ENCODE measurements at places on chromosomes 4 and X.

DNA sequence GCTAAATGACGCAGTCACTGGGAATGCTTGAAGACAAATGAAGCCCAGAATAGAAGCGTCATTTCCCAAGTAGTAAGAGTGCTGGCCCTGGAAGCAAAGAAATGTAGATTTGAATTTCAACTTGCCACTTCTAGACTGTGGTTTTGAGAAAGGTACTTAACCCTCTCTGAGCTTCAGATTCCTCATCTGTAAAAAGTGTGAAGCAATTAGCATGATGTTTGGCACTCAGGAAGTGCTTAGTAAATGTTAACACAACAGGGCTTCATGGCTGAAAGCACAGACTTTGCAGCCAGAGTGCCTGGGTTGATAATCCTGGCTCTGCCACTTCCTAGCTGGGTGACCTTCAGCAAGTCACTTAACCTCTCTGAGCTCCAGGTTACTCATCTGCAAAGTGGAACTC is 147.4 kb upstream of the RPS6KA3 start:
- DNase-seq, result no peak

DNA sequence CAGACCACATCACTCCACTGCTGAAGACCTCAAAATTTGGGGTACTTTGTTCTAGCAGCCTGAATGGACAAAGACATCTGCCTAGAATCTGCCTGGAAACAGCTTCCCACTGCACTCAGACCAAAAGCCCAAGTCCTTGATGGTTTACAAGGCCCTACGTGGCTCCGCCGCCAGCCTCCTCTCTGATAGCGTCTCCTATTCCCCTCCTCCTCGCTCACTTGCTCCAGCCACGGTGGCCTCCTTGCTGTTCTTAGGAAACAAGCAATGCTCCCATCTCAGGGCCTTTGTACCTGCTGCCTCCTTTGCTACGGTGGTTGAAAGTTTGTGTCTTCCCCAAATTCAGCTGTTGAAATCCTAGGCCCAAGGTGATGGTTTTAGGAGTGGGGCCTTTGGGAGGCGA is 34.7 kb upstream of the SORCS2 start:
- DNase-seq, result no peak

- DNase-seq, result peak; percentile 21
Measured at GRCh38 chr4:140052050-140052449, 101.9 kb downstream of the MAML3 start.

GRCh38 chr4:173494013-173494970 is 35.7 kb downstream of the HAND2 start:
- peak; percentile 70 for DNase-seq

DNA sequence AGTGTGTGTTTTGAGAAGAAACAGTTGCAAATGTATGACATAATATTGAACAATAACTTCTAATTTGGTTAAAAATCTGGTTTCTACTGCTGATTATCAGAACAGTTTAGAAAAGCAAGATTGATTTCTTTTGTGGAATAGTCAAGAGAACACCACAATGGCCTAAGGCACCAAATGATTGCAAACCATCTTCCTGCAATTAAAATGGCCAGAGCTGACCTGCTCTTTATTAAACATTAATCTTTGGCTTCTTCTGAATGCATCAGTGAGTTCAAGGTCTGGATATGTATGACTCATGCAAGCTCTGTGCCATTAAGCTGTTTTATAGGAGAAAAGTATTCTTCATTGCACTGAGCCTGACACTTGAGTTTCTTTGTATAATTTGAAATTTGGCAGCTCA is 107.8 kb upstream of the PDHA2 start:
- peak; percentile 17 for DNase-seq

DNA sequence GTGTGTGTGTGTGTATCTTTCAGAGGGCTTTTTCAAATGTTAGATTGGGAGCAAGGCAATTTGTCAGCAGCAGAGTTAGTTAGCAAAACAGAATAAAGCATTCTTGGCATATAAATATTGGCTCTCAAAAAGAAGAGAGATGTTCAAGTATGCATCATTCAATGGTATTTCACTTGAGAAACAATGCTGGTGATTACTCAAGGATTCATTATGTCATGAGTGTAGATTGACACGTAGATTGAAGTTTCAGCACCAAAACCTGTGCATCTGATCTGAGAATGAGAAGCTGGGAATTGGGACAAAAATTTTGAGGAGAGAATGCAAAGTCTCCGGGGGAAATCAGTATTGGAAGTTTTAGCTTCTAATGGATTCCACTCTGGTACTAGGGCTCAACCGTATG is 241.4 kb downstream of the FRMPD4 start:
- no peak for DNase-seq

- no peak for DNase-seq
Measured at GRCh38 chr4:169233691-169234090, 37.1 kb downstream of the SH3RF1 start.

- no peak for DNase-seq
Measured at GRCh38 chrX:46488712-46489111, 56.5 kb downstream of the ZNF674 start.

GRCh38 chrX:15441464-15441863 is 51.7 kb downstream of the PIR start:
- DNase-seq, result no peak

GRCh38 chr4:181181331-181181730 is 1061.9 kb upstream of the TENM3 start:
- DNase-seq, result no peak

- no peak for DNase-seq
Measured at GRCh38 chrX:11768039-11768438, 10.0 kb downstream of the MSL3 start.

GRCh38 chrX:20431486-20431885 is 164.8 kb upstream of the RPS6KA3 start:
- no peak for DNase-seq

DNA sequence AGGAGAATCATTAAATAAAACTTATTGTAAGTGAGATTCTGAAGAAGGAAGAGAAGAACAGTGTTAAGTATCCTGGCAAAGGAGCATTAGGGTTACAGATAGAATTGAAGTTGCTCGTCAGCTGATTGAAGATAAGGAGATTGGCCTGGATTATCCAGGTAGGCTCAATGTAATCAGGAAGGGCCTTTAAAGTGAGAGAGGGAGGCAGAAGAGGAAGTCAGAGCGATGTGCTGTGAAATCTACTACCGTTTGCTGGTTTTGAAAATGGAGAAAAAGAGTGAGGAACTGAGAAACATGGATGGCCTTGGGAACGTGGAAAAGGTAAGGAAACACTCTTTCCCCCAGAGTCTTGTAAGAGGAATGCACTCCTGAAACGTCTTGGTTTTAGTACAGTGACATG is 245.7 kb downstream of the ANTXR2 start:
- no peak for DNase-seq

DNA sequence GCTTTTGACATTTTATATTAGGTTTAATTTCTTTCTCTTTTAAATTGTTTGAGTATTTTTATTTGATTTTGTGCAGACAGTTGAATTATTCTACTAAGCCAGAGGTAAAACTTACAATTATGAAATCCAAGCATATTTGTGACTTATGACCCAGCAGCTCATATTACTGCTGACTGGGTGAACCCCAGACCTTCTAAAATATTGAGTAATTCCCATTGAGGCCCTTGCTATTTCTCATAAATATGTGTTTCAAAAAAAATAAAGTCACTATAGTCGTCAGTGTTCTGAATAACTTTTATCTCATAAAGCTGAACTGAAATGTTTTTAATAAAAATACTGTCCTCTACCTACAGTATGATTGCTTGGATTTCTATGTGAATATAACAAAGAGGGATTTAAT is 303.1 kb downstream of the IQCM start:
- DNase-seq, result no peak

GRCh38 chrX:112355931-112356330 is 273.4 kb upstream of the TRPC5 start:
- no peak for DNase-seq

DNA sequence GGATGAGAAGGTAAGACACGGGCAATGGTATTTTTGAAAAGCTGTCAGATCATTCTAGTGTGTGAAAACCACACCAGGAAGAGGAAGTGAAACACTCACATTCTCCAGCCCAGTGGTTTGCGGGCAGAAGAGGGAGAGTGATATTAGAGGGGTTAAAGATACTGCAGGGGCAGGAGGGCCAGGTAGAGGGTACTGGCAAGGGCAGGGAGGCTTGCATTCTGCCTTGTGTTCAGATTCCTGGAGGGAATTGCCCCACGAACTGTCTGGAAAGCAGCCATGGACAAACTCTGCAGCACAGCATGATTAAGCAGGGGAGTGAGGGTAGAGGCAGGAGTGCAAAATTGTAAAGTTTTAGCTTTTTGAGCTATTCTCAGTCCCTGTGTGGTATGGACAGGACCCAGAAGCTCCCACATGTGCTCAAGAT is 30.9 kb downstream of the NIPAL1 start:
- no peak for DNase-seq

- DNase-seq, result no peak
Measured at GRCh38 chr4:174210952-174211490, 72.4 kb downstream of the FBXO8 start.

- no peak for DNase-seq
Measured at GRCh38 chrX:78456909-78457308, 129.5 kb upstream of the CYSLTR1 start.

DNA sequence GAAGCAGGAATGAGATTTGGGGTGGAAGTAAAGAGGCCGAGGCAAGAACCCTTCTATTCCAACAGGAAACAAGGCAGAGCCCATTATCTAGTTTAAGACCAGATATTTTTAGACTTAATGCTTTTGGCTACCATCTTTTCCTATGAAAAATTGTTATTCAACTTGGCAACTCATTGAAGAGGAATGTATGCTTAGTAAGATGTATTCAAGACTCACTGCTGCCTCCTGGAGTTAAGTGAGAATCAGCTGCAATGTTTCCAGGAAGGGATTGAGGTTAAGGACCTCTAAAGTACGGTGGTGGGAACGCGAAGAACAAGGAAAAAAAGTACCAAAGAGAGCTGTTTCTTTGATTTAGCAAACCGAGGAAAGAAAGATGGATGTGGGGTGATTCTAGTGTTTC is 89.1 kb downstream of the RAPGEF2 start:
- DNase-seq, result peak; percentile 36

DNA sequence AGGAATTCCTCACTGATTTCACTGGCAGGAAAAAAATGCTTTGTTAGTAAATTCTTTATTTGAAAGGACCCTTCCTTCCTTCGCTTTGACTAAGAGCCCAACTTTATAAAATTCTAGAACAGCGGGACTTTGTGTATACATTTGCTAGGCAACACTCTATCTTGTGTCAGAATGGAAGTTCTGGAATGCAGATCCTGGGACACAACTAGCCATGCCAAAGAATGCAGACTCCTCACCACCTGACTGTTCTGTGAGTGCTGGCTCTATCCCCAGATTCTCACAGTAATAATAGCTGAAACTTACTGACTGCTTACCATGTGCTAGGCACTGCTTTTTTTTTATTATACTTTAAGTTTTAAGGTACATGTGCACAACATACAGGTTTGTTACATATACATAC is 73.3 kb upstream of the ZDHHC15 start:
- no peak for DNase-seq

- no peak for DNase-seq
Measured at GRCh38 chr4:99961711-99962110, 11.6 kb upstream of the H2AZ1 start.

- no peak for DNase-seq
Measured at GRCh38 chrX:134931550-134931949, 59.2 kb upstream of the SMIM10 start.
